ENCODE measurements at places on chromosomes 13 and 19.
A peak's percentile ranks its signal among the peaks of the same experiment; 100 is the strongest.

GRCh38 chr19:7442423-7442822 is 46.4 kb downstream of the PEX11G start:
- no peak for DNase-seq

DNA sequence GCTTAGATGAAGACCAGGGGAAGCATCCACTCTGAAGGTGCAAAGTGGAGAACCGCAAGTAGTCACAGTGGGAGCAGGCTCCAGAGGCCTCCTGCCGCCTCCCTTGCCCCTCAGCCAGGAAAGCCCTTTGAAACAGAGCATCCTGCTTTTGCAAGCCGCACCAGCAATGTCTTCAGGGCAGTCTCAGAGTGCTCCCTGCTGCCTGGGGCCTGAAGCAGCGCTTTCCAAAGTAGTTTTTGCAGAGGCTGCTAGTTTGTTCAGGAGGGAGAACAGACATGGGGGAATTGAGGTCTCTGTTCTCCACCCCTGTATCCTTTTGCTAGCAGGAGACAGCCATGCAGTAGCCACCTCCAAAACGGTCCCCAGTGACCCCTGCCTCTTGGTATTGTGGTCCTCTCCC is 15.8 kb upstream of the POP4 start:
- DNase-seq: no peak

DNA sequence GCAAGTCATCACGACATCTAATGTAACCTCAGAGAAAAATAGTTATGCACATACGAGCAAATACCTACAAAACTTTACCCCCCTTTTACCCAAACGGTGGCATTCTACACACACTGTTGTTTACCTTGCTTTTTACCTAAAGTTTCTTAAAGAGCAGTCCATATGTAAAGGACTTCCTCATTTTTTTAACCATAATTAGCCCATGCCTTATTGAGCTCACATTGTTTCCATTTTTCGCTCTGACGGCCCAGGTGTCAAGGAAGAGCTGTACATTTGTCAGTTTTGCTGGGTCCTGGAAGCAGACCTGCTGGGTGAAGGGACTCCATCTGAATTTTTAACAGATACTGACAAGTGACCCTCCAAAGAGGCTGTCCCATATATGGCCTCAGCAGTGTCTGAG is 89.4 kb downstream of the STK24 start:
- no peak for DNase-seq

- no peak for DNase-seq
These were observed 7.3 kb upstream of the OR7D2 start for GRCh38 chr19:9171393-9171991.

DNA sequence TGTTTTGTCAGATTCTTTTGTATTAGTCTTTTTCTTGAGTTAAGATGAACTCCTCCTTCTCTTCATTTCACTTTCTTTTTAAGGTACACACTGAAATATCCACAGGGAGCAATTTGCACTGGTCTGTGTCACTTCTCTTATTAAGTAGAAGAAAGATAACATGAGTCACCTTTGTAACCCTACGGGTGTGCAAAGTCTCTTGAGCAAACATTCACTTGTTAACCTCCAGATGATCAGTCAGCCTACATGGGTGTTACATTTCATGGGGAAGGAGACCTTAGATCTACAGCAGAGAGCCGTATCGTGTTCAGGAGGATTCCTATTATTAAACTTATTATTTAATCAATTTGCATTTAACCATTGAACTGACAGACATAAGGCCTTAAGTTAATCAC is 5.1 kb downstream of the ZNF507 start:
- DNase-seq: peak; percentile 40

GRCh38 chr19:517721-518597 is 10.7 kb downstream of the TPGS1 start:
- DNase-seq: no peak

DNA sequence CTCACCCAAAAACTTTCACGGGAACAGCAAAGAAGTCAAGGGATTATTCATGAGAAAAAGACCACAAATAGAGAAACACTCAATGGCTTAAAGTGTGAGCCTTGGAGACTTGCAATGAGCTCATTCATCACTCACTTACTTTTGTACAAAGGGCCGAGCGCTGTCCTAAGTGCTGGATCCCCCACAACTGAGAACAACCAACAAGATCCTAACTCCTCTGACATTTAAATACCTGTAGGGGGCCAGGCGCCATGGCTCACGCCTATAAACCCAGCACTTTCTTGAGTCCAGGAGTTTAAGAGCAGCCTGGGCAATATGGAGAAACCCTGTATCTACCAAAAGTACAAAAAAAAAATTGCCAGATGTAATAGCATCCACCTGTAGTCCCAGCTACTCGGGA is 29.4 kb upstream of the ZNF507 start:
- DNase-seq: no peak

DNA sequence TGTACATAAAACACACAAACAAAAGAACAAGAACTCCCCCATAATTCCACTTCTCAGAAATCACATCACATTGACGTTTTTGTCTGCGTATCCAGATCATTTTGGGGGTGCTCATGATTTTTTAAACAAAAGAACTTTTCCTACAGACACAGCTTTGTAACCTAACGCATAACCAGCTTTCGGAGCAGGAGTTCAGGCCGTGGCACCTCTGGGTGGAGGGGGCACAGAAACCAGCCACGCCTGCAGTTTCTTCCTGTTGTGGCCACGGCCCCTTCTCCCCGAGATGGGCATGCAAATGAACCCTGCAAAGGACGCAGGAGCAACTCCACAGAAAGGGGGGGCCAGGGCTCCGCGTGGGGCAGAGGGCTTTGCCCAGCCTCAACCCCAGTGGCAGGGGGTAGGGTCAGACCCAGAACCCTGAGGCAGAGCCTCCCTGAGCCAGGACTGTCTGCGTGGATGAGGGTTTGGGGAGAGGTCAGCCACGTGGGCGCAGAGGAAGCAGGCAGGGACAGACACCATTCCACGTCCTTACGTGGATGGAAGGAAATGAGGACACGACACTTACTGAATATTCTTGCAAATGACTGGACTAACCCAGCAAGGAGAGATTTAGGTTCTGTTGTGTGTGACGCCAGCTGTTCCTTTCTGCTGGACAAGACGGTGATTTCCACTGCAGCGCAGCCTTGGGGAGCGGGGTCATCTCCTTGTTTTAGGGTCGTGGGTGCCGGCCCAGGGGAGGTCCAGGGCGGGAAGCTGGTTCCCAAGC is 64.4 kb downstream of the RASA3 start:
- DNase-seq: no peak

DNA sequence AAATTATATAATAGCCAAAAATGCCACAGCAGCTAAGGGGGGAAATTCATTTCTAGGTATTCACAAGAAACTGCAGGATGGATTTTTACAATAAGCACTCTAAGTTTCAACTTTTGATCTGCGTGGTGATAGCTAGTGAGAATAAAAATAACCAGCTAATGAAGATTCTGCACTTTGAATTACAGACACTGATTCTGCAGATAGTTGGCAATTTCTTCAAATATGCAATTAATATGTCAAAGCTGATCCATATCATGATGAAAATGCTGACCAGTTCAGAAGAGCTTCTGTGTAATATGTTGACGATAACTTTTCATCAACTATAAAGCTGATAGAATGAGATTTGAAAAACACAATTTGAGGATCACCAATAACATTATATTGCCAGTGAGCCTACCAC is 1272.9 kb downstream of the EFNB2 start:
- no peak for DNase-seq

- no peak for DNase-seq
These were observed 324.5 kb upstream of the NBEA start for GRCh38 chr13:34617473-34618083.

- DNase-seq: no peak
These were observed 61.8 kb downstream of the OLFM4 start for GRCh38 chr13:53090461-53090860.

DNA sequence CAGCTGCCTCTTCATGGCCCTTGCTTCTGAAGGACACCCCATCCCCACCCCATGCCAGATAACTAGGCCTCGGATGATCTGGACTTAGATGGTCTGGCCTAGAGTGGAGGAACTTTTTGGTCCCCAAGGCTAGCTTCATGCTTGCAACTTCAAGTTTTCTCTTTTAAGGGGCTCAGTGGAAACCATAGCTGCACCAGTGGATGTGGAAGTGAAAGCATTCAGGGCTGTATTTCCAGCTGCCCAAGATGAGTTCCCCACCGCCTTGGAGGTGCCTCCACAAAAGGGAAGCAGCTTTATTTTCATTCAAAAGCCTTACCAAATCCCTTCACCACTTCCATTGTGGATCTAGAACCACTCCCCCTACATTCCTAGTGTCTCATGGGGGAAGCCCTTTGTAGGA is 17.6 kb upstream of the GSX1 start:
- DNase-seq: no peak

DNA sequence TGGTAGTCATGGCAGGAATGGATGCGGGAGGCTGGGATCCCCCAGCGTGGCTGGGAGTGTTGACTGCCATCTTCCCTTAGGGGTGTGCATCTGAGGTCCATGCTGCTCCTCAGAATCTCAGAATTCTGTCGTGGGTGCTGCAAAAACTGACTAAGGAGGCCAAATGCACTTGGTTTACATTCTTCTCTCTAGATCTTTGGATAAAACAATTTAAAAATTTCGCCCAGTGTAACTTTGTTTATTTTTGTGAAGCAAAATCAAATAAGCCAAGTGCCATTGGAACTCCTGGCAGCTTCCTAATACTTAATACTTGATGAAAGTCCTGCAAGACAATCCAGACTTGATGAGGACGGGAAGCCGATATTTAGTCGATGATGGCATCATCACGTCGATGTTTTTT is 27.8 kb upstream of the TM9SF2 start:
- no peak for DNase-seq

- no peak for DNase-seq
These were observed 471.8 kb downstream of the LIG4 start for GRCh38 chr13:107743526-107743925.

DNA sequence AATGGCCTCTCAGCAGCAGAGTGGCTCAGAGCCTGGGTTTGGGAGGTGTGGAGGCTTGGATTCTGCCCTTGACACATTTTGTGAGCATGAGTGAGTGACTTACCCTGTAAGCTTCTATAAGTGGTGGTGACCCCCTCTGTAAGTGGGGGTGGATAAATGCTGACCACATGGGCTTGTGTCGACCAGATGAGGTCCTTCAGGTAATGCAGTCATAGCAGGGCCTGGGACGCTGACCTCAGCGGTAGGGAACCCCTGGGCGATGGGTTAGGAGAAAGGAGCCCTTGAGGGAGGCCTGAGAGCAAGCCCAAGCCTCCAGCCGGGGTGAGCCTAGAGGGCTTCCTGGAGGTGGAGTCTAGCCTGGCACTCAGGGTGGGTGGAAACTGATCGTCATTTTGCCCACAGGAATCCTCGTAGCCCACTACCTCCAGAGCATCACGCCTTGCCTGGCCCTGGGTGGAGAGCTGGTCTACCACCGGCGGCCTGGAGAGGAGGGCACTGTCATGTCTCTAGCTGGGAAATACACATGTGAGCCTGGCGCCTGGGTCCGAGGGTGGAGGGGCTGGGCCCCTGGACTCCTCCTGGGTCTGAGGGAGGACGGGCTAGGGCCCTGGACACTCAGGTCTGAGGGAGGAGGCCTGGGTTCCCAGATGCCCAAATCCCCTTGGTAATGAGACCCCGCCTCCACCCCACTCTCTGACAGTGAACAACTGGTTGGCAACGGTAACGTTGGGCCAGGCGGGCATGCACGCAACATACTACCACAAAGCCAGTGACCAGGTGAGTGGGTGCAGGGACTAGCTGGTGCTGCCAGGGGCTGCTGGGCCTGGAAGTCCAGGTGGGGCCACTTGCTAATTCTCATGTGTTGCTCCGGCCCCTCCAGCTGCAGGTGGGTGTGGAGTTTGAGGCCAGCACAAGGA is 5.0 kb upstream of the APOE start:
- DNase-seq: no peak

- DNase-seq: no peak
These were observed 105.2 kb downstream of the SLITRK6 start for GRCh38 chr13:85693889-85694511.

DNA sequence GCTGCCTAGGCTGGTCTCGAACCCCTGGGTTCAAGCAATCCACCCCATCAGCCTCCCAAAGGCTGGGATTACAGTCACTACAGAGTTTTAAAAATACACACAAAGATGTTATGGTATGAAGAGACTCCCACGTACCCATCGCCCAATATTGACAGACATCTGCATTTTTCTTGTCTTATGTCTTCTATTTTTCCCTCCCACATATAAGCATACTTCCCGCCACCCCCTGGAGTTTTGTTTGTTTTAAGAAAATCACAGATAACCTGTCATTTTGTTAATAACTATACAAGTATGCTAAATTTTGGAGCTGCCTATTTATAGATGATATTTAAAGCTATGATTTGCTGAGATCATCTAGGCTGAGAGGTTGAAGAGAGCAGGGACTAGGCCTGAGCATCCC is 6.2 kb upstream of the SMG9 start:
- DNase-seq: no peak

- no peak for DNase-seq
These were observed 130.1 kb upstream of the ZNF91 start for GRCh38 chr19:23525276-23525852.

DNA sequence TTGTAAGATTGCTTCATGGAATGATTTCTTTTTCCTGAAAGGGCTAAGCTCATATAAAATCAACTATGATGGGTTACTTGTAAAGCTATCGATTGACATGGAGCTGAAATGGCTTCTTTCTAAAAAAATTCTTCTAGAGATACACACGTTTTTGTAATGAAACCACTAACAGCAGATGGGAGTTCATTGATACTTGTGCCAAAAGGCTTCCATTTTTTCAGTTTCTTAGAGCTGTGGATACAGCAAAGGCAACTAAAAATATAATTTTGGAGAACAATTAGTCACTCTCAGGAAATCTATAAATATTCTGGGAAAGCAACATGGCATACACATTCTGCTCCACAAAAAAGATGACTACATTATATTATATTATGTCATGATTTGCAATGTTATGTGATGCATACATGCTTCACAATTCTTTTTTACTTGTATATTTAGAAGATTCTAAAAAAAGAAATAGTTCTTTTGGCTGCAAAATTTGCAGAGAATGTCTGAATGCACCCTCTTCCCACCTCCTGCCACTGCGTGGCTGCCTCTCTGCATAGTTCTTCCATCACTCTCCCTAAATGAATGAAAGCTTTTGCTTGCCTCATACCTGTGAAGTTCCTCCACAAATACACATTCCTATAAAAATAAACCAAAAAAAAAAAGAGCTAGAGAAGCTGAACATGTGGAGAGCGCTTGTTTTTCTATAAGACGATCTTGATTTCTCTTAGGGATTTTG is 802.5 kb downstream of the EFNB2 start:
- no peak for DNase-seq

DNA sequence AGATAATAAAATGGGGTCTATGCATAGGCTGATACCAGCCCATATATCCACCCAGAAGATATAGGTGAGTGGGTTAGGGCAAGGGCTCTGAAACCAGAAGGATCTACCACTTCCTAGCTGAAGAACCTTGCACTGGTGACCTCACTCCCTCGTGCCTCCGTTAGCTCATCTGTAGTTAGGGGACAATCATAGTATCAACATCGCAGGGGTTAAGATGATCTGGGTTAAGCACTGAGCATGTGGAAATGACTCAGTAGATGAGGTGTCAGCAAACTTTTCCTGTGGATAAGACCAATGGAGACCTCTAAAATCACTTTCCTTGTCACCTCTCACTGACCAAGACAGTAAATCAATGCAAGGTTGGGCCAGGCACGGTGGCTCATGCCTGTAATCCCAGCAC is 30.5 kb downstream of the TNFSF14 start:
- peak; percentile 96 for DNase-seq

- no peak for DNase-seq
These were observed at the start of gene PLPPR3 for GRCh38 chr19:821825-822503. Gene PLPPR3 (minus strand): TSS chr19:821955. CDS start chr19:821559, 396 bp downstream.
